ENCODE measurements at places on chromosomes 5 and 9.

DNA sequence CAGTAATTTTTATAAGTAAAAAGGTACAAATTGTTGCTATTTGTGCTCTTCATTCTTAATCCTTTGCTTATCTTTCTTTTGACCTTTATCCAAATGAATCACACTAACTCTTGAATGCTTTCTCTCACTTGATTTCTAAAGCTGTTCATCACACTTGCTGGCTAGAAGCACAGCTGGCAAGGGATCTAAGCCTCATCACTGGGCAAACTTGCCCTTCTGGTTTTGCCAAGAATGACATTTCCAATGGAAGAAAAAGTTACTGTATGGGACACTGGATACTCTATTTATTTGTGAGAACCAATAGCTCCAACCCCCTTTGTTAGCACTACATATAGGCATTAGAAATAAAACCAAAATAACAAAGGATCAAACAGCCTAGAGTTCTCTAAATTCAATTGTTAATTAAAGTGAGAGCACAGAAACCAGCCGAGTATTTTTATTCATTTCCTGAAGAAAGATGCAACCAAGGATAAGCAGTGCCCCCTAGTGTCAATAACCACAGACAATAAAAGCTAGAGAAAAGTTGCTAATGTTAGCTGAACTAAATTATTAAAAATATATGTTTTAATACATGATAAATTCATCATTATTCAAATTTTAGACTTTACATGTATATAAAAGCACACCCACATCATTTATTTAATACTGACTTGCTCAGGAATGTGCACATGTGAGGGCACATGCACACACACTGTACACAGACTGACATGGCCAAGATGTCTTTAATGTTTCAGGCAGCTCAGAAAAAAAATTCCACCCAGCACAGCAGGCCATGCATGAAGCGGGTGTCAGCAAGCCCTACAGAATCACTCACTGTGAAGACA is 59.8 kb upstream of the POU5F2 start:
- DNase-seq: peak; percentile 20

DNA sequence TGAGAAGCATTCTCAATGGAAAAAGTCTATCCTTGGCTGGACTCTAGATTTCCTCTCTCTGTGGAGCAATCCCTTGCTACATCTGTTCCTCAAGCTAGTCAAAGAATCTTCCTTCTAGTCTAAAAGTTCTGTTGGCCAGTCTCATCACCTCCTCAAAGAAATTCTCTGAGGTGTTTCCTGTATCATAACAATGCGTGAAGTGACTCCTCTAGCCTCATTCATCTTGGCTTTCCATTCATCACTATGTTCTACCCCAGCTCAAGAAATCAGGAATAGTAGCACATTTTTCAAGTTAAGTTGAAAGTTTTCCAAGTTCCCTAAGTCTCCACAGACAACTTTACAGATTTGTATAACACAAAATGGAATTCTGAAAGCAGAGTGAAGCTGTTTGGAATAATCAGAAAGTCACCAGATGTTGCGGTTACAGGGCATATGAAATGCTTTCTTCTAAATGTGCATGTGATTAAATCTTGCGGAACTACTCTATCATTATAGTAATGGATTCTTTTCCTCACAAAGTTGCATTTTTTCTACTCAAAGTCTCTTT is 176.6 kb upstream of the FREM1 start:
- DNase-seq: peak; percentile 96

DNA sequence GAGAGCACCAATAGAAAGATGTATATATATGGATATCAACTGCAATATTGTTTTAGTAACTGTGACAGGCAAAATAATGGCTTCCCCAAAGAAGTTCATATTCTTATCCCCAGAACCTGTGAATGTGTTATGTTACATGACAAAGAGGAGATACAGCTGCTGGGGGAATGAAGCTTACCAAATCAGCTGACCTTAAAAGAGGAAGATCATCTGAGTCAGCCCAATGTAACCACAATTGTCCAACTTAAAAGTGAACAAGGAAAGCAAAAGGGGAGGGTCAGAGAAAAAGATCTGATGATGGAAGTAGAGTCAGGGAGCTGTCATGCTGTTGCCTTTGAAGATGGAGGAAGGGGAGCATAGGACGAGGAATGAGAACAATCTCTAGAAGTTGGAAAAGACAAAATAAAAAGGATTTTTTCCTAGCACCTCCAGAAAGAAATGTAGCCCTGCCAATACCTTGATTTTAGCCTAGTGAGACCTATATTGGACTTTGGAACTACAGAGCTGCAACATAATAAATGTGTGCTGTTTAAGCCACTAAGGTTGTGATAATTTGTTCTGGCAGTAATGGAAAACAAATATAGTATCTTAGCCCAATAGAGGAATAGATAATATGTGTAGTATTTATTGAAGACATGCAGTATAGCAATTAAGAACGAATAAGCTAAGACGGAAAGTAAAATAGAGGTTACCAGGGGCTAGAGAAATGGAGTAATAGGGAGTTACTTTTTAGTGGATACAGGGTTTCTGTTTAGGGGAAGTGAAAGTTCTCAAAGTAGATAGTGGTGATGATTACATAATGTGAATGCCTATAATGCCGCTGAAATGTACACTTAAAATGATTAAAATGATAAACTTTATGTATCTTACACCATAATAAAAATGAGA is 115.9 kb downstream of the PIK3R1 start:
- DNase-seq: no peak

DNA sequence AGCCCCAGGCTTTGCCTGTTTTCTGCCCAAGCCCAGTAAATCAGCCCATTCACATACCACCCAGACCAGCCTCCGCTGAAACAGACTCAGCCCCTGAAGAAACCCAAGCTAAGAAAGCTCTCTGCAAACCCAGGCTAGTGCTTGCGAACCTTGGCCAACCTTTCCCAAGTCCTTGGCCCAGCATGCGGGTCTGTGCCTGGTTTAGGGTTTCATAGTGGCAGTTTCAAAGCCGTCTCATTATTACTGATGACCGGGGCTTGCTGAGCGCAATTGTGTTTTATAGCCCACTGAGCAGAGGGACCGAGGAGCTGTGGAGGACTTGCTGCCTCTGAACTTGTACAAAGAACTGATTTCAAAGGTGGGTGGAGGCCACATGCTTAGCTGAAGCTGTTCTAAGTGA is 584.3 kb downstream of the BNC2 start:
- DNase-seq: no peak

DNA sequence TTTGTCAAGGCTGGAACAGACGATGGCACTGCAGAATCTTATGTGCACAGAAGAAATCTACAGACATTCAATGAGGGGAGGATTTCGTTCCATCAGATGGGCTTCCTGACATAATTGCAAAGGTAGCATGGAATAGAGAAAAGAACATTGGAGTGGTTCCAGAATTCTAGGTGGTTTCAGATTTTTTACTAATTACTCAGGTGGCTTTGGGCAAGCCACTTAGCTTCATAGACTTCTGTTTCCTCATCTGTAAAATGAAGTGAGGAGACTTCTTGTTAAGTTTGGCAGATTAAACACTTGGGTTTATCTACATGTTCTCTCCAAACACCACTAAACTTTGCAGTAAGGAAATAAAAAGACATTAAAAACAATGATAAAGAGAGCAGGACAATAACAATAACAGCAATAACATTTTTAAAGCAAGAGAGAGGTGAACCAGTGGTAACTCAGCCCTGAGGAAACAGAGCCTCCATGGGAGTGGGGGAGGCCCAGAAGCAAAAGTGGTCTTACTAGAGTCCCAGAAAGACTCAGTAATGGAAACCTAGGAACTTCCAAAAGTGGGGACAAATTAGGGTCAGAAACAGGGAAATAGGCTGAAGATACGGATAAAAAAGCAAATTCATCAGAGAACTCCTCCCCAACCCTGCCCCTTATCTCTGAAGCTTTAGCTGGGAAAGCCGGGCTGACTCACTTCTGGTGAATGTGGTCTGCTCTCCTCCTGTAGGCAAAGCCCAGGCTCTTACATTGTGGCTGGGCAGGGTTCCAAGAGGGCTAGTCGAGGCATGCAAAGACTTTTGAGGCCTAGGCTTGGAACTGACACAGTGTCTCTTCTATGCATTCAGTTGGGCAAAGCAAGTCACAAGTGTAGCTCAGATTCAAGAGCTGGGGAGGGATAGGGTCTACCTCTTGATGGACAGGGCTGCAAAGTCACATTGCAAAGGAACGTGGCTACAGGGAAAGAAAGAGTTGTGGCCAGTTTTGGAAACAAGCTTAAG is 11.8 kb upstream of the ACTBL2 start:
- DNase-seq: peak; percentile 97

DNA sequence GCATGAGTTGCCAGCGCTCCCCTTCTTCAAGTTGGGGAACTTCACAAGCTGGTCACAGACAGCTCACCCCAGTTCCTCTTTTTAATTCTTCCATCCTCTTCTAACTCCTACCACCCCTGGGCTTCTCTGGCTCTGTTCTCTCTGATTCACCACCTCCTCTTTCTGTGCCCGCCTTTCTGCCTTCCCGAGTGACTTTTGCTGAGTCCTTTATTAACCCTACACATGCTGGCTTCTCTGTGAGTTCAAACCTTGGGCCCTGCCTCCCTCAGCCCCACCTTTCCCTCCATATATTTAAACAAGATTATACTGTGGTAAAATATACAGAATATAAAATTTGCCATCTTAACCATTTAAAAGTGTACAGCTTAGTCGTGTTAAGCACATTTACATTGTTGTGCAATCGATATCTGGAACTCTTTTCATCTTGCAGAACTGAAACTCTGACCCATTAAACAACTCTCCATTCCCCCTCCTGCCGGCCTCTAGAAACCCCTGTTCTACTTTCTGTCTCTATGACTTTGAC is 32.0 kb downstream of the SLC46A2 start:
- DNase-seq: no peak

DNA sequence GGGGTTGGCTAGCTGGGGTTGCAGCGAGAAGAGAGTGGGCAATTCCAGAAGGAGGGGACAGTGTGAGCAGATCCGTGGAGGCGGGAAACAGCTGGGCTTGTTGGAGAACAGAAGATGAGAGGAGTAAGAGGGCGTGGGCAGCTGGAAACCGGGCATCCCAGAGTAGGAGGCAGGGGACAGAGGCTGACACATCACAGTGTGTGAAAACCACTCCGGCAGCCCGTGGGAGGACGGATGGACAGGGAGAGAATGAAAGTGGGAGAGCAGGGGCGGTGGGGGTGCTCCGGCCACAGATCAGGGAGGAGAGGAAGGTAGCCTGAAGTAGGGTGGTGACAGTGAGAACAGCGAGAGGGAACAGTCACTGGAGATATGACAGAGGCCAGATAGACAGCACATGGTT is 8.3 kb upstream of the PSMB7 start:
- DNase-seq: no peak

- DNase-seq: no peak
These were observed 289.7 kb upstream of the DAP start for GRCh38 chr5:11050596-11051304.

- no peak for DNase-seq
These were observed 275.1 kb upstream of the ANKRD55 start for GRCh38 chr5:56508249-56508648.
